ENCODE measurements at places on chromosomes 4 and X.

- no peak for DNase-seq
Measured at GRCh38 chr4:2065106-2065930, 6.2 kb downstream of the NAT8L start.

DNA sequence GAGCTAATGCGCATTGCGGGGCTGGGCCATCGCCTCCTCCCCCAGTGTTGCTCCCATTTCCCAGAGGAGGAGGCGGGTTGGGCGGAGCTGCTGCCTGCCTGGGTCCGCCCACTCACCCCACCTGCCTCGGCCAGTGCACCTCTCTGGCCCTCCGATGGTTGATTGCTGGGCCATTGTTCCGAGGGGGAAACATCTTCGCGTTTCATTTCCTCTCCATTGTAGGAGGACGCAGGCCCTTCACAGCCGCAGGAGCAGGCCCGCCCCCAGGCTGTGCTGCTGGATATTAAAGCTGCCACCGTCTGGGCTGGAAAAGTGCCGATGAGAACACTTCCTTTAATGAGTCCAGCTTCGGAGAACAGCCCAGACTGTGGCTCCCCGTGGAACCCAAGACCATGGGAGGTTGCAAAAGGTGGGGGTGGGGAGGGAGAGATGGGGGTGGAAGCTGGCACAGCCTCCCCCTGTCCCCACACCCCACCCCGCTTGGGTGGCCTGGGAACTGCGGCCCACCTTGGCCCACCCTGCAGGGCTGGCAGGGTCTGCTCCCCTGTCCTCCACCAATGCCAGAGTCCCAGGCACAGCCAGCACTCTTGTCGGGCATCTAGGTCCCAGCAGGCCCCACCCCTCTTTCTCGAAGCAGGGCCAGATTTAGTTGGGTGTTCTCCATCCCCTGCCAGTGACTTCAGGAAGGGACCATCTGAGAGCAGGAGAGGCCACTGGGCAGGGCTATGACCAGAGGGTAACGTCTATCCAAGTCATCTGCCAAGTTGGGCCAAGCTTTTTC lies 96.6 kb downstream of the ADRA2C start:
- DNase-seq, result peak; percentile 14

GRCh38 chr4:39597695-39598381 lies 40.8 kb downstream of the SMIM14 start:
- no peak for DNase-seq

GRCh38 chr4:154044108-154044531 lies 255.2 kb upstream of the SFRP2 start:
- no peak for DNase-seq

- DNase-seq, result no peak
Measured at GRCh38 chr4:123555807-123556273, 159.2 kb downstream of the SPRY1 start.

DNA sequence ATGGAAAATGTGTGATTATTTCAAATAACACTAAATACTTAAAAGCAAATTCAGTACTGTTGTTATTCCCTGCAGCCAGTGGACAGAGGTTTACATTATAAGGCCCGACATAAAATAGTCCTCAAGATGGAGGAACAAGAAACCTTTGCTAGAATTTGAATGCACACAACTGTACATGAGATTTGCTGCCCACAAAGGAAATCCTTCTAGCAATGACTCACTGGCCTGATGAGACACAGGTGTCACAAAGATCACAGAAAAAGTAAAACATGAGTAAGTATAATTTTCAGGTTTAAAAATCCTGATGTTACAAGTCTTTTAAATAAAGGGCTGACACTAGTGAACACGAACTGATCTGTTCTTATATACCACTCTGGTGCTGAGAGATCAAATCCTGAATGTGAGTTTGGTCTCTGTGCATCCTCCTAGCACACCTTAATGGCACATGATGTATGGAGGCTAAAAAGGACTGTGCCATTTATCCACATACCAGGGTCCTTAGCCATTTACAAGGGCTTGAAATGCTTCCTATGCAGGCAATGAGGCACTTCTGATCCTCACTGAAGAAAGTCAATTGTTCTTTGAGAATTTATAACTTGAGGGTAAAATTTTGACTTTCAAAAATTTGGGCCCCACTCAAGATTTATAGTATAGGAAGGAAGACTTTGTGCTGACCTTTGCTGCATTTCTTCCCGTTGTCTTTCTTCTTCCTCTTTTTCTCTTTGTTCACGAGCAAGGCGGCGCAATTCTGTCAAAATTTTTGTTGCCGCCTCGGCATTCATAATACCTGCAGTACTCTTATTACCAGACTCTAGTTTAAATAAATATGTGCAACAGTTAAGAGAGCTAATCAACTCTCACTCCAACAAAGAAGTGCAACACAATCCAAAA lies 23.0 kb downstream of the MAP7D3 start:
- no peak for DNase-seq

- DNase-seq, result no peak
Measured at GRCh38 chr4:52840531-52841370, 21.4 kb upstream of the RASL11B start.

- DNase-seq, result no peak
Measured at GRCh38 chr4:155609455-155610059, 57.1 kb upstream of the GUCY1A1 start.

GRCh38 chrX:146614663-146615478 lies 194.7 kb upstream of the CXorf51B start:
- no peak for DNase-seq

- no peak for DNase-seq
Measured at GRCh38 chr4:2714918-2715317, 41.2 kb downstream of the TNIP2 start.

- DNase-seq, result no peak
Measured at GRCh38 chr4:99652596-99653436, 4.8 kb downstream of the C4orf54 start.

DNA sequence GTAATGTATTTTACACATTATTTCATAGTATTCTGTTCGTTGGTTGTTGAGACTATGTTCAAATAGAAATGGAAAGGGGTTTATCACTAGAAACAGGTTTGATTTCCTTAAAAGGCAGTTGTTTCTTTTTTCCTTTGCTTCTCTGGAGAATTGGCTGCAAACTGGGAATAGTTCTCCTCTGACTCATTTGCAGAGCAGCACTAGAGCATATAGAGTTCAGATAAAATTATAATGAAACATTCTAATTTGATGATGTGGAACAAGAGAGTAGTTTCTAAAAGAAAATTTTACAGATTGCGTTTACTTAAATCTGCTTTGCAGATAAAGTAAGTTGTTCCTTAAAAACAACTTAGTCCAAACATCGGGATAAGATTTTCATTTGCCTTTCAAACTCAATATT lies 29.7 kb downstream of the SYNPO2 start:
- DNase-seq, result no peak

GRCh38 chr4:82624819-82625218 lies 63.0 kb upstream of the TMEM150C start:
- DNase-seq, result no peak

DNA sequence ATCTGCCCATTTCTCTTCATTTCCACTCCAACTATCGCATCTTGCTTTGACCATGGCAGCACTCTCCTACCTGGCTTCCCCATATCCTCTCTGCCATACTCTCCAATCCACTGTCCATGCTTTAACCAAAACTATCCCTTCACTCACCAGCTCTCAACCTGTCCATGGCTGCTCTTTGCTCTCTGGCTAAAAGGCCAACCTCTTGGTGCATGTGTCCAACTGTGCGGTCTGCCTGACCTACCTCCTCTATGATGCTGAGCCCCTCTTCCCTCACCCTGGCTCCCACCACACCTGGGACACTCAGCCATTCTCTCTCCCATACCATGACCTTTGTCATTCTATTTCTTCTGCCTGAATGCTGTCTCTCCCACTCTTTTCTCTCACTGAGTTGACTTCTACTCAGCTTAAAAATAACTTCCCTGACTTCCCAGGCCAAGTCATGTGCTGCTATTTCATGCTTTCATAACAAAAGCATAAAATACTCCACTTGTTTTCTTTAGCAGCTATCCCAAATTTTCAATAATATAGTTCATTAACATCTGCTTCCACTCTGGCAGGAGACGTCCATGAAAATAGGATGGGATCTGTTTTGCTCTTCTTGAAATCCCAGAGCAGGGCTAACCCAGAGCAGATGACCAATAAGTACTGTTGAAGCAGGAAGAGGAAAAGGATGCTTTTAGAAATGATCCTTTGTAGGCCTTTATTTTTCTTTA lies 29.8 kb upstream of the KLF3 start:
- no peak for DNase-seq

- DNase-seq, result no peak
Measured at GRCh38 chr4:52094376-52095145, 43.5 kb downstream of the SPATA18 start.

- DNase-seq, result no peak
Measured at GRCh38 chr4:76688619-76689144, 209.3 kb downstream of the SOWAHB start.

DNA sequence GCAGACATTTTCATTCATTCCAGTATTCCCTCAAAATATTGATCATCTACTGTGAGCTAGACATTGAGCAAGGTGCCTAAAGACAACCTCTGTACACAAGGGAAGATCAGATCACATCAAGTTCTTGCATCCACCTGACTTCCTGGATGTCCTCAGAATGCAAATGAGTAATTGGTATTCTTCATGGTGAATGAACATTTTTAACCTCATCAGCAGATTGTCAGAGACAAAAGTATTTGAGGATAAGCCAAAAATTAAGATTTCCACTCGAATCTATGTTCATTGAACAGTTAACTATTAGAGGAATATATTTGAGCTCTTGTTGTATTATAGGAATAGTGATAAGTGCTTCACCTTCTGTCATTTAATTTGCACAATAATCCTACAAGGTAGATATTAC lies 1.3 kb downstream of the SMARCAD1 start:
- no peak for DNase-seq

- DNase-seq, result no peak
Measured at GRCh38 chrX:142043196-142043595, 139.5 kb downstream of the MAGEC1 start.

- peak; percentile 89 for DNase-seq
Measured at GRCh38 chr4:169270810-169271691, at the start of gene SH3RF1. Gene SH3RF1 (minus strand): TSS chr4:169270956. CDS start chr4:169269212, 1,744 bp downstream.

- DNase-seq, result no peak
Measured at GRCh38 chr4:179698321-179698720, 2256.1 kb upstream of the AGA start.

DNA sequence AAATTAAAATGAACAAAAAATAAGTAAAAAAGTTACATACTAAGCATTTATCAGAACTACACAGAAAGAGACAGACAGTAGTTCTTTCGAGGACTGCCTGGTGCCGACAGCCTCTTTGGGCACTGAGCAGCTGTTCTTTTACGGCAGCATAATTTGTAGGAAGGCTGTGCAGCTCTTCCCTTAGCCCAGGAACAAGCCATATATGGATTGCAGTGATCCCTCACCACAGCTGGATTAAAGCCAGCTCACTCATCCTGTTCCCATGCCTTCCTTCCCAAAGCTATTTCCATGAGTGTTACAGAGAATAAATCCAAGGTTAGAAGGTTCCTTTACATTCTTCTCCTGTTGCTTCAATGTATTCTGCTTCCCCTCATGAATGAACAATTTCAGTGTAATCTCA lies 71.7 kb downstream of the DDX60L start:
- DNase-seq, result no peak

- DNase-seq, result no peak
Measured at GRCh38 chr4:36323816-36324419, 42.5 kb downstream of the DTHD1 start.

GRCh38 chr4:156517546-156517945 lies 454.1 kb downstream of the PDGFC start:
- DNase-seq, result no peak

DNA sequence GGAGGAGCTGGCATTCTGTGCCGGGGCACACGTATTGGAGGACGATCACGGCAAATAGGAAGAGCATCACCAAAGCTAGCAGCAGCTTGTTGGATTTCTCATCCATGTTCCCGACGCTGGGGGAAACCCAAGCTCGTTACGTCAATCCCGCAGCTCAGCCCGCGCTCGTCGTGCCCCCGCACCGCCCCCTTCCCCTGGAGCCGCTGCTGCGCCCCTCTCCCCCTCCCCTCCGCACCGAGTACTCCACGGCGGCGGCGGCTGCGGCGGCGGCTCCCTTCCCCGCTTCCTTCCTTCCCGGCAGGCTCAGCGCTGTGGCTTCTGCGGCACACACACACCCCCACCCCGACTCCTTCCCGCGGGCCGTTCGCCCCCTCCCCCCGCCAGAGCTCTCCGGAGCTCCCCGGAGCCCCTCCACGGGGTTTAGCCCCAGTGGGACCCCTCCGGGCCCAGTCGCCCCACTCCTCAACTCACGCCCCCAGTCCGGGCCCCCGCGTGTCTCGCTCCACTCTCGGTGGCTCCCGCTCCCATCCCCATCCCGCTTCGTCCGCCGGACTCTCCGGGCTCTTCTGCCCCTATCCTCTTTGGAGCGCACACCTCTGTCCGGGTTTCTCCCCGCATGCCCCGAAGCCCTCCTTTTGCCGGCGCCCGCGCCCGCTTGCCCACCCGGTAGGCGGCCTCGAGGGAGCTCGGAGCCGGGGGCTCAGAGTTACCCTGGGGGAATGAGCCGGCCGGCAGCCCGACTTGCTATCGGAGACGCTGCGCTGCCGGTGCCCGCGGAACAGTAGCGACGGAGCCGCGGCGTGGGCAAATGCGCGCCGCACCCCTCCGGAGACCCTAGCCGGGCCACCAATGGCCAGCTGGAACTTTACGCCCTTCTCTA lies 978 bp downstream of the HS6ST2 start:
- DNase-seq, result peak; percentile 62

- DNase-seq, result no peak
Measured at GRCh38 chrX:9416562-9417348, 48.1 kb upstream of the TBL1X start.

DNA sequence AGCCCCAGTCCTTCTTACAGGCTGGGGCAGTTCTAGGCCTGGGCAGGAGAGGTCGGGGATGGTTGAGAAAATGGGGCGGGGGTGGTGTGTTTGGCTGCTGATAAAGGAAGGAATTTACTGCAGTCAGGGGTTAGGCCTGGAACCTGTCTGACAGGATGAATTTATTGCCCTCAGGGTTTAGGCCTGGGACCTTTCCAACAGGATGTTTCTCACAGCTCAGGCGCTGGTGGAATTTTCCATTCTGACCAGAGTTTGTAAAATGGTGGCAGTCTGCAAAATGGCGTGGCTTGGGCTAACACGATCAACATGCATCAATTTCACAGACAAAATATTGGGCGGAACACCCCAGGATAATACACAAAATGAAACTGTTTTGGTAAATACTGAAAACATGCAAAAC lies 83.5 kb upstream of the SPIN4 start:
- peak; percentile 78 for DNase-seq

DNA sequence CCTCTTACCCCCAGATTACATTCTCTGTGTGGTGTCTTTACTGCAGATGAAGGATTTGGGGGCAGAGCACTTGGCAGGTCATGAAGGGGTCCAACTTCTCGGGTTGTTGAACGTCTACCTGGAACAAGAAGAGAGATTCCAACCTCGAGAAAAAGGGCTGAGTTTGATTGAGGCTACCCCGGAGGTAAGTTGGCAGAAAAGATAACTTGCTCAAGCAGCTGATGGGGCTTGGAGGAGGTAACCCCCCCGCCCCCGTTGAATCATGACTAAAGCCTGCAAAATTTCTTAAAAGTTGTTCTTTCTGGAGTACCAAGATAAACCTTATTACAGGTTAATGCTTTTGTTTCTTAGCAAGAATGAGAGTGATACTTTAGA lies 1.5 kb downstream of the CCNG2 start:
- DNase-seq, result no peak

- DNase-seq, result no peak
Measured at GRCh38 chrX:63561425-63561824, 210.3 kb upstream of the SPIN4 start.

- DNase-seq, result no peak
Measured at GRCh38 chrX:80667967-80668366, 141.7 kb downstream of the BRWD3 start.

GRCh38 chr4:3373468-3373867 lies 68.3 kb upstream of the HGFAC start:
- no peak for DNase-seq
